ENCODE measurements at places on chromosomes 7 and 10. TPM values are rescaled to one million over a fixed set of nuclear protein-coding genes. Genes with fewer than 3 reads are reported as not detected.

The CFAP58 gene
- 0.42 TPM for polyA plus RNA-seq

The HTR5A gene
- not detected for polyA plus RNA-seq

The SDHAF3 gene
- polyA plus RNA-seq: 6.0 TPM

The IGF2BP3 gene
- polyA plus RNA-seq: not detected

The WDR91 gene
- 19.1 TPM for polyA plus RNA-seq

The IFIT1B gene
- polyA plus RNA-seq: not detected

The SPDYE6 gene
- polyA plus RNA-seq: not detected

The PDK4 gene
- 82.0 TPM for polyA plus RNA-seq

The NEUROG3 gene
- polyA plus RNA-seq: not detected

The ALOX5 gene
- 15.1 TPM for polyA plus RNA-seq

The MGAM2 gene
- not detected for polyA plus RNA-seq

The SSMEM1 gene
- polyA plus RNA-seq: not detected

The CAV2 gene
- polyA plus RNA-seq: 14.8 TPM
